ENCODE measurements at places on chromosomes 2 and 18.

- no peak for DNase-seq
These were observed 129.3 kb downstream of the EXOC6B start for GRCh38 chr2:72696559-72696958.

DNA sequence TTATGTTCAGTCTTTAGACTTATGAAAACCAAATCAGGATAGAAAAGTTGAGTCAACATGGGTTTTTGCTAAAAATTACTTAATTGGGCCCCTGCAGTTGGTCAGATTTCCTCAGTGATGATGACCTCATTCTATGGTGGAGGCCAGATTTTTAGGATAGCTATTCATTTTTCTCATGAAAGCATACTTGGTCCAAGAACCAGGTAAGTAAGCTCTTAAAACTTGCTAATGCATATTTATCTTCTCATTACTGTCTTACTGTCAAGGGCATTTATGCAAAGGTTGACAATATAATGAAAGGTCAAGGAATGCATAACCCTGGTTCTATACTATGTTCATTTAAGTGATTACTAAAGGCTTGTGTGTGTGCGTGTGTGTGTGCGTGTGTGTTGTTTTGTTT, 650.6 kb downstream of the SATB2 start:
- no peak for DNase-seq

DNA sequence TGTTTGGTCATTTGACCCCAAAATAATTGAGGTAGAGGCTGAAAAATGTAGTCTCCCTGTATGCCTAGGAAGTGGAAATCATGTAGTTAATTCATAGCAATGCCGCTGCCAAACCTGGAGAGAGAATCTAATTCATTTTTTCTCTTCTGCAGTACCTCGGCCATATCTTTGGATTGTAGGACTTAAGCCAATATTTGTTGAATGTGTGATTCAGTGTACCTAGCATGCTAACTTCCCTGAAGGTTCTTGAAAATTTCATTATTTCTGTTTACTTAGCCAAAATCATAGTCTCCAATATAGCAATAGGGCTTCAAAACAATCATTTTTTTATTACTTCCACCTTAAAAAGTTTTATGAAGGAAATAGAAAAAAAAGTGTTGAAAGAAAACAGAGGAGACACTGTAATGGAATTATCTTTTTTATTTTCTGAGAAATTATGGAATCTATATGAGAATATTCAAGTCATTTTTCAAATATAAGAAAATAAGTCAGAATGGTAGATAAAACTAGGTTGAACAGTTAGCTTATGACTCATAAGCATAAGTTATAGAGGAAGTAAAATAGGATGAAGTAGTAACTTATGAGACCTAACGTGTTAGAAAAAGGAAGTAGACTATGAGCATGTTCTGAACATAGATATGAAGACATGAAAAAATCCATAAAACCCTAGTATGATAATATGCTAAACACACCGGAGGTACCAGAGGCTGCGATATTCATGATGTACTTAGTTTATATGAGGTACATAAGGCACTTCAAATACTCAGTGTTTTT, 35.2 kb upstream of the CDH19 start:
- no peak for DNase-seq

GRCh38 chr2:28431741-28432140, 39.1 kb downstream of the FOSL2 start:
- DNase-seq, result no peak

DNA sequence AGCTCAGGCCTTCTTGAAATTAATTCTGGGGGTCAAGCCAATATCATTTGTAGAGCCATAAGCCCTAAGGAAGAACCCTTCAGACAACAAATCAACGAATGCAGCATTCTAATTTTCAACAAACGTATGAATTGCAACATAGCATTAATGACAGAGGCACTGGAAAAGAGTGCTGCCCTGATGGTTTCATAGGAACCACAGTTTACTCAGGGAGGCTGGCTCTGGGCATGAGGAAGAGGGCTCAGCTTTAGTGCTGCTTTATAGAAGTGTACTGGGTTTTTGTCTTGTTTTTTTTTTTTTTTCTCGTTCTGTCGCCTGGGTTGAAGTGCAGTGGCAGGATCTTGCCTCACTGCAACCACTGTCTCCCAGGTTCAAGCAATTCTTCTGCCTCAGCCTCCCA, 36.1 kb upstream of the CAB39 start:
- DNase-seq, result no peak

DNA sequence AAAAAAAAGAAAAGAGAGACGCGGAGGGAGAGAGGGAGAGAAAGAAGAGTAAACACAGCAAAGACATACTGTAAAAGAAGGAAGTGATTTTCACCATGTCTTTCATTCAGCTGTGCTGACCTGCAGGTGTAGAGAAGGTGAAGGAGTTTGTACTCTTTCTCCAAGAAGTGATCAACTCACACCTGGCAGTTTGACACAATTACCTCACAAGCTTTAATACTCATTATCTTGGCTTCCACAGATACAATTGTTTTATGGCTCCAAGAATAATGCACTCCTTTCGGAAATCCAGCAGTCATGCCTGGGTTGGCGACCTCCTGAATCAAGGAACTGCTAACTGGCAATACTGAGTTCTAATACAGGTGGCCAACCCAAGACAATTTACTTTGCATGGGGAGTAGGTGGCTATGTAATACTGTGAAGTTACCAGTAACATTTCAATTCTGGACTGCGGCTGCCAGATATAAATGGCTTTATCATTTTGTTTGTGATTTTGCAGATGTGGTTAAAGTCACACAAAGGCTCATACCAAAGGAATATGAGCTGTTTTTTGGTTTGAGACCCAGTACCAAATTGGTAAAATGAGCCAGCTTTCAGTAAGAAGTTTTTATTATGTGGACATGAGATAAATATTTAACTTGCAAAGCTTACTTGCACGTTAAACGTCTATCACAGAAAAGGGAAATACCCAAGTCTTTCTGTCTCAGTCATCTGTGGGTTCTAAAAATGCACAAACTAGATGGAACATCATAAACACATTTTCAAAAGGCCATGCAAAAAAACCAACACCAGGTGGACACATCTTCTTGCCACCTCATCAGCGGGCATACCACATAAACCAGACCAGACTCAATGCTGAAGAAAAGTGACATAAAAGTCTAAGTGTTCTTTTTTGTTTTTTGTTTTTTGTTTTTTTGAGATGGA, 69.3 kb downstream of the NCKAP5 start:
- no peak for DNase-seq

DNA sequence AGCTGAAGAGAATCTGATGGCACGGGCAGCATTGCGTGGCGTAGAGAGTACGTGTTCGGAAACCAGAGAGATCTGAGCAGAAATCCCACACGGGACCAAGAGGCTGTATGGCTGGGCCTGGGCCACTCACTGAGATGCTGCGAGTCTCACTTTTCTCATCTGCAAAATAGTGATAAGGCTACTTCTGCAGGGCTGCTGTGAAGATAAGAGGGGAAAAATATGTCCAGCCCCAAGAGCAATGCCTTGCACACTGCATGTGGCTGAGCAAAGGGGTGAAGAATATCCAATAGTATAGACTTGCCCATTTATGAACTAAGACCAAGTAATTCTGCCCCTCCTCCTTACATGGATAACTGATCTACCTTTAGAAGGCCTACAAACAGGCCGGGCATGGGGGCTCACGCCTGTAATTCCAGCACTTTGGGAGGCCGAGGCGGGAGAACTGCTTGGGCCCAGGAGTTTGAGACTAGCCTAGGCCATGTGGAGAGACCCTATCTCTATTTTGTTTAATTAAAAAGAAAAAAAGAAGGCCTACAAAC, 3.1 kb downstream of the FECH start:
- DNase-seq, result no peak

- DNase-seq, result no peak
These were observed 159.2 kb upstream of the THUMPD2 start for GRCh38 chr2:39938035-39938835.

DNA sequence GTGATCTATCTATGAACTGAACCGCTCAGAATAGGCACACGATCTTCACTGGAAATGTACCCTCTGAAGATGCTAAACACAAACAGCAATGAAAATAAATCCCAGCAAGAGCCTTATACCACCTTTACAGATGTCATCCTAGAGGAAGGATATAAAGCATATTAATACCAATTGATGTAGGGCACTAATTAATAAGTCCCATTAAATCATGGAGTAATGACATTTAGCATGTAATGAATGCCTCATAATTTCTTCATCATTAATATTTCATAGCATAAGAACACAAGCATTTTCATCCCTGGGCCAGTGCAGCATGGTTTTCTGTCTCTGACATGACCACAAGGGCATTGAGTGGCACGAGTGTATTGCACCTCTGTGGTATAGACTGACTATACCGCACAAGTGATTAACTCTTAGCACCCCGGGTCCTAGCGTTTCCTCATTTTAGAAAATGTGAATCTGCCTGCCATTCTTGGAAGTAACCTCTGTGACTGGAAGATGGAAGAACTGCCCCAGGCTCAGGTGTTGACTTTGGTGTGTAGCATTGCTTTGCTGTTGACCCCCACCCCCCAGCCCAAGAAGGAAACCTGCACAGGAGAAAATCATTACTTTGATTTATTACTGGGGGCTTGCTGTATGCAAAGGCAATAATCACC, 1.4 kb upstream of the TMEM178A start:
- no peak for DNase-seq

DNA sequence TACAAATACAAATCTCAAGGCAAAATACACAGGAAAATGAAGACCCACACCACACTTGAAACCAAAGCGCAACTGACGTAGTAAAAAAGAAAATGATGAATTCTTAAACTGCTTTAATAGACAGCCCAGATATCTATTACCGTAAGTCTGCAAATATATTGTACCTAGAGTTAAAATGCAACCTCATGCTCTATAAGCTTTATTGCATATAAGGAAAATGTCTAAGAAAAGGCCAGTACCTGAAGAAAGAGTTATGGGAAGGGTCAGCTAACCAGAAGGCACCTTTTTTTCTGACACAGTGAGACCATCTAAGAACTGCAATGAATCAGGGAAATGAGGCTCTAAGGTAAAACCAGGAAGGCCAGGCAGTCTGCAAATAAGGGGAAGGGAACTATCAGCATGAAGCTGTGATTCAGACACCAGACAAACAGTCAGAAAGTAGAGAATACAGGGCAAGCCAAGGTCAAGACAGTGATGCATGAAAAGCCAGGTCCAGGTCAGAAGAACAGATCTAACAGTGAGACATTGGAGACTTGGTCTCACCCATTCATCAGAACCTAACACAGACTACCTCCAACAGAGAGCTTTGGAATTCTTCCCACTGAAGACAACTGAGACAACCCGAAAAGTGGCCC, 46.9 kb downstream of the PDE11A start:
- DNase-seq, result no peak

- DNase-seq, result no peak
These were observed 71.0 kb downstream of the TPO start for GRCh38 chr2:1484131-1484884.

DNA sequence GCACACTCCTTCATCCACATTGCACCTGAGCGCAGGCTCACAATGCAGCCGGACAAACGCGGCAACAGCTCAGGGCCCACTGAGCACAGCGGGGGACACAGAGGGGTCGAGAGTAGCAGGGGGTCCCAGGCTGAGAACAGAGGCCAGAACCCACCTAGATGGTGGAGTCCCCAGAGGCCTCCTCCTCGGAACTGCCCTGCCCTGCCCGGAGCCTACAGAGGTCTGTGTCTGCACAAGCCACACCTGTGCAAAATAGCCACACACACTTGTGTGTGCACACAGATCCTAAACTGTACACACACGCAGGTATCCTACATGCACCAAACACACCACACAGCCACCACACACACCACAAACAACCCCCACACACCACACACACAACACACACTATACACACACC, 72.8 kb downstream of the TMEM18 start:
- no peak for DNase-seq

DNA sequence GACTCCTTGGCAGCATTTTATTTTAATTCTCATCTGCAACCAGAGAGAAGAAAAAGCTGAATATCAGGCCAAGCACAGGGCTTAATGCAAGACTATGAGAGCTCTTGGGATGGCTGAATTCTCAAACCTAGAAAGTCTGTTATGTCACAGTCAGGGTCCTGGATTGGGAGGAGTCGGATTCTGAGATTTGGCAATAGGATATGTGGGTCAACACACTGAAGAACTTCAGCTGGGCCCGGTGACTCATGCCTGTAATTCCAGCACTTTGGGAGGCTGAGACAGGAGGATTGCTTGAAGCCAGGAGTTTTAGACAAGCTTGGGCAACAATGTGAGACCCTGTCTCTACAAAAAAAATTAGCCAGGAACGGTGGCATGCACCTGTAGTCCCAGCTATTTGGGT, 102.4 kb downstream of the COL3A1 start:
- no peak for DNase-seq

DNA sequence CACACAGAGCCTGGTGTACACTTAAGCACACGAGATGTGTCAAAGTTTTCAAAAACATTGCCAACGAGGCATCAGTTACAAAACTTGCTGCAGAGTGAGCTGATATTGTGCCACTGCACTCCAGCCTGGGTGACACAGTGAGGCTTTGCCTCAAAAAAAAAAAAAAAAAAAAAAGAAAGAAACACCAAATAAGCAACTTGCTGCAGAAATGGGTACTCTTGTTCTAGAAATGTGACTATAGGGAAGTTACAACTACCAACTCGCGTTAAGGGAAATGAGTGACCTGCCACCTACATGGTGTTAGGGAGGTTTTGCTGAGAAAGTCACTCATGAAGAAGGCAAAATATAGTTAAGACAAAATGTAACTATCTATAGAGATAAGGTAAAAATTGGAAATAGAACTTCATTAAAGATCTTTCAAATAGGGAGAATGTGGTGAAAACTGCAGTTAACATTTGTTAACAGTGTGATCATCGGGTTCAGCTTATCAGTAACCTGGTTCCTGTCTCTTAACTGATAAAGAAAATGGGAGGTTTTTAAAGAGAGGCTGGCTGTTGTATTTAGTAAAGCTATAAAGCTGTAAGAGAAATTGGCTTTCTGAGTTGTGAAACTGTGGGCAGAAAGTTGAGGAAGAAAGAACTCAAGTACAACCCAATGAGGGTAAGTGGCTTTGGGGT, at the start of gene IL1RL1:
IL1RL1 (plus strand) TSS at position 600 of the 677 bp plus-strand sequence. CDS start 26,702 bp downstream, outside the sequence.
- no peak for DNase-seq

- no peak for DNase-seq
These were observed 204.4 kb downstream of the NCKAP5 start for GRCh38 chr2:133363884-133364283.

DNA sequence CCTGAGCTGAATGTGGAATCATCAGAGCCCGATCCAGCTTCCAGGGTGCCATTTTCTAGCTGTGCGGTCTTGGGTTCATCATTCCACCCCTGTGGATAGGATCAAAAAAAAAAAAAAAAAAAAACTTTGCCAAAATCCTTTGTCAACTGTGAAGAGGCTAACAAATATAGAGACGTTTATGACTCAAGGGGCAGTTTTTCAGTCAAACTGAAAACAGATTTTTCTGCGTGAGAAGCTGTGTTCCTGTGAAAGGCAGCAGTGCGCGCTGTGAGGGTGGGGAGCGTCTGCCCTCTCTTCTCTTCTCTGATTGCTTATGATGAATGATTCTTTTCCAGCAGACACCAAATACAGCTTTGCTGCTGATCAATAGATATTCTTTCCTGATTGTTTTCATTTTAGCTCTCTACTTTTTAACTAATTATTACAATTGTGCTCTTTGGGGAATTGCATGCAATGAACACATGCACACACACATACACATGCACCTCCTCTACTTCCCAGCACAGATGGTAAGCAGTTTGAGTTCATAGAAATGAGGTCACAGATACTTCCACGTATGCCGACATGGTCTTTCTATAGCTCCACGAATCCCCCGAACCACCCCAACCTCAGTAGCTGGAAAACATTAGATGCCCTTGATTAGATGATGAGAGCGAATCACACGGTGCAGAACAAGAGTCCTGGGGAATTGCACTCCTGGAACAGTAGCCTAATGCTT, 175.4 kb downstream of the NRP2 start:
- DNase-seq, result no peak

- DNase-seq, result no peak
These were observed 37.9 kb downstream of the TRIB2 start for GRCh38 chr2:12754643-12755042.

- peak; percentile 63 for DNase-seq
These were observed 48.0 kb downstream of the BCL2L11 start for GRCh38 chr2:111168528-111169239.

All from activated T-cell treated with anti-CD3 and anti-CD28 coated beads for 48 hours (primary cell).